ENCODE measurements at places on chromosomes 13 and 19. TPM values are rescaled to one million over a fixed set of nuclear protein-coding genes. Genes with fewer than 3 reads are reported as not detected.
A peak's percentile ranks its signal among the peaks of the same experiment; 100 is the strongest.

Gene ZNF566
- 14.0 TPM for total RNA-seq

DNA sequence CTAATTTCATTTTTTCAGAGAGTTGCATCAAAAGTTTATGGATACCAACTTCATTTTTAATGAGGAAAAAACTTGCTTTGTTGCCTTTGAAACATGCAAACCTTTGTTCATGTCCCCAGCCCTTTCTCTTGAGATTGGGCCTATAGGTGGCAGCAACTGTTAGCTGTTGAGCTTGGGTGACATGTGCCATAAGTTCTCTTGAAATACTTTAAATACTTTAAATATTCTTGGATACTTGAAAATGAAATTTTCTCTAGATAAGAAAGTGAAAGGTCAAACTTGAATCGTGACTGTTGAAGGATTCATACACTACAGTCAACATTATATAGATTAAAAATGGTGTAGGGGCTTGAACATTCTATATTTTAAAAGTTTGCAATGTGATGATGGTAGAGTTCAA, 294.9 kb downstream of the NDFIP2 start:
- DNase-seq, result no peak
- H3K4me1 ChIP-seq, result peaks cover 4% of the 10 kb centered on the region
- H3K36me3 ChIP-seq, result no peaks in the 10 kb centered on the region
- no peak overlapping the region for H3K27ac ChIP-seq
- H3K4me3 ChIP-seq, result no peak overlapping the region
- H3K27me3 ChIP-seq, result no peaks in the 10 kb centered on the region

DNA sequence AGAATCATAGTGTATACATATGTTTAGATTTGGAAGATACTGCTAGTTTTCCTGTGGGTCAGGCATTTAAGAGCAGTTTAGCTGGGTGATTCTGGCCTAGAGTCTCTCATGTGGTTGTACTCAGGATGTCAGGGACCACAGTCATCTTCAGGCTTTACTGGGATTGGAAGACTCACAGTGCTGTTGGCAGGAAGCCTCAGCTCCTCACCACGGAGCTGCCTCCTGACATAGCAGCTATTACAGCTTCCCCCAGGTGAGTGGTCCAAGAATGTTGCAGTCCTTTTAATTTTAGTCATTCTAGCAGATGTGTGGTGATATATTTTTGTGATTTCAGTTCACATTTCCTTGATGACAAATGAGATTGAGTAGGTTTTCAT, 16.9 kb upstream of the GPR18 start:
- H3K4me3 ChIP-seq, result no peak overlapping the region
- peaks cover 6% of the 10 kb centered on the region for H3K4me1 ChIP-seq
- peaks cover 10% of the 10 kb centered on the region for H3K36me3 ChIP-seq
- no peak overlapping the region for H3K27ac ChIP-seq

DNA sequence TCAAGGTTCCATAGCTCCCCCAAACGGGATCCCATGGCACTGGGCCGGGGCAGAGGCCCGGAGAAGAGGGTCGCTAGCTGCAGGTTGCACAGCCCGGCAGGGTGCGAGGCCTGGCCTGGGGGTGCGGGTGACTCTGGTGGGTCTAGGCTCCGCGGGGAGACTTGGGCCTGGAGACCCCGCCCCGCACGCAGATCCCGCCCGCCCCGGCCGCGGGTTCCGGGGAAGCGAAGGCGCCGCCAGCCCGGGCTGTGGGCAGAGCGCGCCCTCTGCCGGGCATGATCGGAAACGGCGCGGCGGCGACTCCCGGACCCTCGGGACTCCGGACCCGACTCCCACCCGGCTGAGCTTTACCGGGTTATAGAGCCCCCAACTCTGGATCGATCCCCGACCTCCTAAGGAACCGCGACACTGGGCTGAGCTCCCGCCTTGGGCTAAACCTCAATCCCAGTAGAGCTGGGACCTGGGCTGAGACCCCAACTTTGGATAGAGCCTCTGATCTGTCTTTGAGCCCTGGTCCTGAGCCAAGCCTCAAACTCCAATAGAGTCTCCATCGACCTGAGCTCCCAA, 3.1 kb upstream of the TNFAIP8L1 start:
- no peak overlapping the region for H3K27ac ChIP-seq
- peak overlapping the region; percentile 65 for H3K4me3 ChIP-seq
- no peaks in the 10 kb centered on the region for H3K36me3 ChIP-seq
- no peaks in the 10 kb centered on the region for H3K27me3 ChIP-seq
- DNase-seq, result peak; percentile 69
- H3K4me1 ChIP-seq, result peaks cover 2% of the 10 kb centered on the region

- no peak for DNase-seq
- peaks cover 13% of the 10 kb centered on the region for H3K4me1 ChIP-seq
- no peaks in the 10 kb centered on the region for H3K27me3 ChIP-seq
- peaks cover 30% of the 10 kb centered on the region for H3K36me3 ChIP-seq
- no peak overlapping the region for H3K4me3 ChIP-seq
These were observed 4.1 kb downstream of the USE1 start for GRCh38 chr19:17219286-17219685.

Gene GJB2
- total RNA-seq, result 0.12 TPM

GRCh38 chr13:25904830-25905229, 147.0 kb downstream of the SHISA2 start:
- no peaks in the 10 kb centered on the region for H3K36me3 ChIP-seq
- no peaks in the 10 kb centered on the region for H3K4me1 ChIP-seq
- no peaks in the 10 kb centered on the region for H3K27me3 ChIP-seq
- no peak overlapping the region for H3K27ac ChIP-seq
- no peak overlapping the region for H3K4me3 ChIP-seq
- no peak for DNase-seq

Gene KLK8
- total RNA-seq, result not detected

All from heart left ventricle (tissue), 16 donors.